ENCODE measurements at places on chromosomes 3 and 15. TPM values are rescaled to one million over a fixed set of nuclear protein-coding genes. Genes with fewer than 3 reads are reported as not detected.
A peak's percentile ranks its signal among the peaks of the same experiment; 100 is the strongest.

DNA sequence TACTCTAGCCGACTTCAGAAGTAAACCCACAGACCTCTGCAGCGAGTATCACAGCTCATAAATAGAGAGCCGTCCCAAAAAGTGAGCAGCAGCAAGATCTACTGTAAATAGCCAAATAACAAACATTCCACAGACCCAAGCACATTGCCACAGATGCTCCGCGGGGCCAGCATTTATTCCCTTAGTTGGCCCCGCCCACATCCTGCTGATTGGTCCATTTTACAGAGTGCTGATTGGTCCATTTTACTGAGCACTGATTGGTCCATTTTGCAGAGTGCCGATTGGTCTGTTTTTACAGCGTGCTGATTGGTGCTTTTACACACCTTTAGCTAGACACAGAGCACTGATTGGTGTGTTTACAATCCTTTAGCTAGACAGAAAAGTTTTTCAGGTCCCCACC is 17.3 kb upstream of the GABRB3 start:
- peak; percentile 77 for DNase-seq

- no peak for DNase-seq
Observed at GRCh38 chr3:75224412-75224811, 439.7 kb upstream of the FRG2C start.

CTXN2 gene
- 1.0 TPM for total RNA-seq

DNA sequence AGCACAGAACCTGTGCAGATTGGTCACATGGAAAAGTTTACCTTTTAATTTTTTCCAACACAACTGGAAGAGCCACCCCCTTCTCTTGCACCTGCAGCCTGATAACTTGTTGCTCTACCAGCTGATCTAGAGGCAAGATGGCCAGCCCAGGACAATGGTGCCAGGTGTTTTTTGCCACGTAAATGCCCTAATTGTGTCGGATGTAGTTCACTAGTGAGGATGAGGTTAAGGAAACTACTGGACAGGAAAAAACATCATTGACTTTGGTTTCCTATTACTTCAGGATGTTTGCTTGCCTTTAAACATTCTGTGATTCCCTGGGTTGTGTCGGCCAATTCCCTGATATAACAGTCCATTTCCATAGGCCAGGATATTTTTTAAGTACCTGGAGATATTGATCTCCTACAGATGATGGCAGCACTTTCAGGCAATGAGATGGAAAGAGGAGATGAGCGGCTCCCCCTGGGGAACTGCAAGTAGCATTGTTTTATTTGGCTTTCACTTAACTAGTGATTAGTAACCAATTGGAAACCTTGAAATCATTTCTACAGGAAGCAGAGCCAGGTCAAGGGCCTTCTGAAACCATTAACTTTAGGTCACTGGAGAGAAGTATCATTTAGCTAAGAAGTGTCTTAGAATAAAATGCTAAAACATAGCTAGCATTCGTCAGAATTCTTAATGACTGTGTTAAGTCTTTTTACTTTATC is 72.5 kb downstream of the OSBPL10 start:
- DNase-seq = no peak

SCN5A gene
- total RNA-seq = 0.99 TPM

GRCh38 chr3:42511736-42512135 is 9.3 kb downstream of the VIPR1 start:
- no peak for DNase-seq

- DNase-seq = peak; percentile 80
Observed at GRCh38 chr15:43133430-43134156, at the start of gene TMEM62. TSS of gene TMEM62 (plus strand) at chr15:43133586. CDS start at chr15:43133803, 217 bp downstream.
